ENCODE measurements at places on chromosomes 1 and 21.
A peak's percentile ranks its signal among the peaks of the same experiment; 100 is the strongest.

DNA sequence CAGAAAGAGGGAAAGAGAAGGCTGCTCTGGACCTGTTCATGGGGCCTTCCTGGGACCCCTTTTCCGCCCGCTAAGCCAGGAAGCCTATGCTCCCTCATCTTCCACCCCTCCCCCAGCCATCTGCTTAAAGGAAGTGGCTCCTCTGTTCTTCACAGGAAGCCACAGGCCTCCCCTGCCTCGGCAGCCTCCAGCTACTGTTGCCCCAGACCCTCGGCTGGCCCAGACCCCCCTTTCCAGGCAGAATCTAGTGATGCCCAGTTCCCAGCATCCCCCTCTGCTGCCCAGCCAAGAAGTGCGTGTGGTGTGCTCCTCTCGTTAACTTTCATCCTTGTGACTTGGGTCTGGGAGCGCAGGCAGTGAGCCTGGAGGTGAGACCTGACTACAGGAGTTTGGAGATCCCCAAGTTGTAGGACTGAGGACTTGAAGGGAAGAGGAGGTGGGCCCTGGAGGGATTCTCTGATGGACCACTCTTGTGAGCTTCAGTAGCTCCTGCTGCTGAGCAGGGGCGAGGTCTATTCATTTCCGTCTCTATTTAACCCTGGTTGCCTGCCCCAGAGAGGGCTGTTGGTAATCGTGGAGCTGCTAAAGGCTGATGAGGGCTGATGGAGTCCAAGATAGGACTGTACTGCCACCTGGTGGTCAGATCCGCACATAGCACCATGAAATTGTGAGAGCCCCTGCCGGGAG is 9.1 kb downstream of the IFI6 start:
- peak; percentile 82 for DNase-seq

DNA sequence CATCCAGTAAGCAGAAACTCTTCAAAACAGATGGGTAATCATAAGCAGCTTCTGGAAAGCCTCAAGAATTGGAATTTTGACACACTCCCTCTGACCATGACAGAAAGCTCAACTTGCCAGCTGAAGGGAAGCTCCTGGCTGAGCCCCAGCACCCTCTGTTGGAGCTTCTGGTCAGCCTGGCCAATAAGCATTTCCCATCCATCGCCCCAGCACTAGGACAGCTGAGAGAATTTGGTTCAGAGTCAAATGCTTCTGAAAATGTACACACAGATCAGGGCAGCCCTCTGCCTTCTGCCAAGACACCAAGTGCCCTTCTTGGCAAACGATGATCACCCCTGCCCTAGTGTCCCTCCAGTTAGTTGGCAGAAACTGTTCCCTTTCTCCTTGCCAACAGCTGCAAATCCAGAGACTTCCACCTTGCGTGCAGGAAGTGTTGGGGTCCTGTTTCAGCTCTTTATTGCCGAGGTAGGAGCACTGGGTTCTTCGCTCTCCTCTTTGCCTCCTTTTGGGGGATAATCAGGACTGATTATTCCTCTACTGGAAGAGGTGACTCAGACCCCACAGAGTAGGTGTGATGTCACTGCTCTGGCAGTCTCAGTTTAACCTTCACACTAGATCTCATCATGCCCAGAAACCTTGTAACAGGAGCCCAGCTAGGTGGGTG is 11.9 kb downstream of the PIGV start:
- no peak for DNase-seq

DNA sequence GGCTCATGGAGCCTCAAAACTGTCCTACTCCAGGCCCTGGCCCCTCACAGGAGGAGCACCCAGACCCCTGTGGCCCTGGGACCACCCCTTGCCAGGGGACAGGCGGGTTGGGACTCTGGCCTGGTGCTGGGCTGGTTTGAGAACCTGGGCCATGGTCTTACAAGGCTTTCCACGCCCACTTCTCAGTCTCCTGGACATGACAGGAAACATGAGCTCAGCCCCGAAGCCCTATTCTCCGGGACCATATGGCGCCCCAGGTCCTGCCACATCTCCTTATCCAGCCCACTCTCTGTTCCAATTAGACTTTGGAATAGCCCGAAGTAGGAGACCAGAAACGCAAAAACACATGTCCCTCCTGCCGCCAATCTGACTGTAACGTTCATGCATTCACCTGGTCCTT is 47.9 kb downstream of the KCNAB2 start:
- DNase-seq, result no peak

DNA sequence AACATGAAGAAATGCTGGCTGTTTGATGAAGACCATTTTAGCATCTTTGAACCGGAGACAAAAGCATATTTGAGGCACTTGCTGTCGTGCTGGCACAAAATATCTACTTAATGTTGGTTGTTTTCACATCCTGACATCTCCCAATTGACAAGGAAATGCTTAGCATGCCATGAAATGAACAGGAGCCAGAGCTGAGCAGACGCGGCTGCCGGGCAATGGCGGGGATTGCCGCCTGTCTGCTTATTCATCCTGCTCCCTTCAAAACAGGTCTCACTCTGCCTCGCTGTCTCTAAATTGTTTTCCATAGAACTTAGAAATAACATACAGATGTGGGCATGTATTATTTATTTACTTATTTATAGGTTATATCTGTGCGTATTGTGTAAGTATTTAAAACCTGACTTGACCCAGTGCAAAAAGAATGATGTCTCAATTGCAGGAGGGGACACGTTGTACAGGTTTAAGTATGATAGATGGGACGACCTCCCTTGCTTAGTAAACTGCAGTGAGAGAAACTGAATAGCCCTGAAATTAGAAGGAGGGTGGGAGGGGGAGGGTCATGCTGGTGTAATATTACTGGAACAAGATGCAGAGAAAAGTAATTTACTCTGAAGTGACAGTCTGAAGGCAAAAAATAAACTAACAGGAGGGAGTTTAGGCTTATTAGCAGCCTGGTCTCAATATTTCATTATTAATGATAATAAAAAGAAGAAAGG is 590.4 kb upstream of the PLXNA2 start:
- no peak for DNase-seq

DNA sequence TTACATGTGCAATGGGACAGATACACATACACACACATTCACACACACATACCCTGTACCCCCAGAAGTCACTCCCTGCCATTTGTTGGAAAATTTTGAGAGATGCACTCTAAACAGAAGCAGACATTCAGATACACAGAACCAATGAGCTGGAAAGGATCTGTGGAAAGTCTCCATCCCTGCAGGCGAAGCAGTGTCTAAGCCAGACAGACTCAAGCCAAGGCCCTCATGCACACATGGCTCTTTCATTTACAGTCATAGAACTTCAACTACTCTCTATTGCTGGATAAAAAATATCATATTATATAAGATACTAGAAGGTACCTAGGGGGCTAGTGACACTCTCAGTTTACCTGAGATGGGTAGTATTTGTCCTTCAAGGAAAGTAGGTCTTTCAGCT is 7.3 kb upstream of the SEC16B start:
- no peak for DNase-seq

DNA sequence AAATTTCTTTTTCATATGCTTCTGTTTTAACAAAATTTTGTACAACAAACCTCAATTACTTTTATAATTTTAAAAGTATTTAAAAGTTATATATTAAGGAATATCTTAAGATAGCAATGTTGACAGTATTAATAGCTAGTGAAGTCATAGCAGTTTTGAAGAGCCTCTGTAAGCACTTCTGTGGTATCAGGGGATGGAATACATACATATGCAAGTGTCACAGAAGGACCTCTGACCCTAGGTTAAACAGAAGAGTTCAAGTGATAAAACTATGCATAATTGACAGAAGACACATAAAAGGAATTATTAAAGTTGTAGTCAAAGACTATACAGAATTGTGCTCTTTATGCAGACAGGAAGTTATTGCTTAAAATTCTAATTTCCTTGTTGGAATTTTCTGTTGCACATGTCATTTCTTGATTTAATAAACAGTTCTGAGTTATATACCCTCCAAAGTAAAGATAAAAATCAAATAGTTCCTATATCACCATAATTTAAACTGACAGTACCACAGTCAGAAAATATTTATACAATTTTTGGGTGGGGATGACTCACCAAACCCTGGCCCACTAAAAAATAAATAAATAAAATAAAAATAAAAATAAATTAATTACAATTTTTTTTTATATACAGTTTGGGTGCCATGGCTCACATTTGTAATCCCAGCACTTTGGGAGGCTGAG is 27.1 kb downstream of the IPP start:
- DNase-seq, result no peak

Measured in germinal center (tissue), 1 donor.